ENCODE measurements at places on chromosomes 7 and 10.

DNA sequence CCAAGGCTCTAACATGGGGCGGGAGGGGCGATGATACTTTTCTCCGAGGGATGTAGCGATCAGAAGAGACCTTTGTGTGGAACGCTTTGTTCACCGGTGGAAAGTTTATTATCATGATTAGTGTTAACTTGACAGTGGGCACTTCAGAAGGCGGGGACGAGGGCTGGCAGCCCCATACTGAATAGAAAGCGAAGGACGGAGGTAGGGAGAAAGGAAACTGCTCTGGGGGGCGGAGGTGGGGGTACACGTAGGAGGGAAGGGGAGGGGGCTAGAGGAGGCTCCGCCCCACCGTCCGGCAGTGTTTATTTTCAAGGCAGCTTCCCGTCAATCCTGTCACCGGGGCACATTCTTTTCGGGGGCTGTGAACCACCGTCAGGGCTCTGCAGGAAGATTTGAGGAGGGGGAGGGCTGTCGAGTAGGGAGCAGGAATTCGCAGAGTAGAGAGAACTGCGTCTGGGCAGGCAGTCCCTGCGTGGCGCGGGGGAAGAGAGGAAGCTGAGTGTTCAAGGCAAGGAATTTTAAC, 9.4 kb upstream of the NKX2-3 start:
- DNase-seq = peak; percentile 51

DNA sequence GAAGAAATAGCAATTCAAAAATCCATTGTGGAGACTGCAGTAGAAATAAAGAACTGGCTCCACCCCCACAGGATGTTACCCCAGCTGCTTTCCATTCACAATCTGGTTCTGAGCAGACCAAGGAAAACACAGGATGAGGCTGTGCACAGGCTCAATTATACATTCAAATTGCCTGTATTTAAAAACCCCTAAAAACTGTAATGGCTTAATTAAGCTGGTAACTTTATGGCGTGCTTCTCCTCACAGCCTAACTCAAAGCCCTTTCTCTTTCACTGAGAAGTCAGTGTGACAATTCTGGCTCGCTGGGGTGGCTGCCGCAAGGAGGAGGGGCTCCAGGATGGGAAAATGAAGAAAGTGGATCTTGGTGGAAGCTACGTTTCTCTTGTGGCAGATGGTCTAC, 1191.1 kb downstream of the SORCS1 start:
- DNase-seq = peak; percentile 13

- no peak for DNase-seq
These were observed 224.7 kb downstream of the HECW1 start for GRCh38 chr7:43337191-43337590.

GRCh38 chr7:69002416-69002815, 595.9 kb upstream of the AUTS2 start:
- DNase-seq = no peak

DNA sequence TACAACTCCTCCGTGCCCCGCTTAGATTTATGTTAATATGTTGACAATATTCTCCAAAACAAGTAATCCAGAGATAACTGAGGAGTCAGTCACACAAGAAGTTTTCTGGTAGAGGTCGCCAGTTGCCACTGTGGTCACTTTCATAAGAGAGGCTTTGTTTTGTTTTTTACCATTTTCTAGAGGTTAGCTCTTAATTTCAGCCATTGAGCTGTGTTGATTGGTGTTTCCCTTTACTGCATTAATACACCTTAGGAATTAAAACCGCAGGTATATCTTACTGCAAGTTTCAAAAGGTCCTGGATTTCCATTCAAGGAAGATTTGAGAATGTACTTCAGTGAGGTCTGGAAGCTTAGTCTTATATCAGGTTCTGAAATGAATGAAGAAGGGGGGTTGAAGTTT, 3.5 kb downstream of the BMI1 start:
- no peak for DNase-seq

All from cardiac muscle cell (in vitro differentiated cells and primary cell).